Activated CD8-positive, alpha-beta memory T cell treated with anti-CD3 and anti-CD28 coated beads for 1 hour (primary cell): ENCODE measurements at places on chromosomes 5 and 9.

DNA sequence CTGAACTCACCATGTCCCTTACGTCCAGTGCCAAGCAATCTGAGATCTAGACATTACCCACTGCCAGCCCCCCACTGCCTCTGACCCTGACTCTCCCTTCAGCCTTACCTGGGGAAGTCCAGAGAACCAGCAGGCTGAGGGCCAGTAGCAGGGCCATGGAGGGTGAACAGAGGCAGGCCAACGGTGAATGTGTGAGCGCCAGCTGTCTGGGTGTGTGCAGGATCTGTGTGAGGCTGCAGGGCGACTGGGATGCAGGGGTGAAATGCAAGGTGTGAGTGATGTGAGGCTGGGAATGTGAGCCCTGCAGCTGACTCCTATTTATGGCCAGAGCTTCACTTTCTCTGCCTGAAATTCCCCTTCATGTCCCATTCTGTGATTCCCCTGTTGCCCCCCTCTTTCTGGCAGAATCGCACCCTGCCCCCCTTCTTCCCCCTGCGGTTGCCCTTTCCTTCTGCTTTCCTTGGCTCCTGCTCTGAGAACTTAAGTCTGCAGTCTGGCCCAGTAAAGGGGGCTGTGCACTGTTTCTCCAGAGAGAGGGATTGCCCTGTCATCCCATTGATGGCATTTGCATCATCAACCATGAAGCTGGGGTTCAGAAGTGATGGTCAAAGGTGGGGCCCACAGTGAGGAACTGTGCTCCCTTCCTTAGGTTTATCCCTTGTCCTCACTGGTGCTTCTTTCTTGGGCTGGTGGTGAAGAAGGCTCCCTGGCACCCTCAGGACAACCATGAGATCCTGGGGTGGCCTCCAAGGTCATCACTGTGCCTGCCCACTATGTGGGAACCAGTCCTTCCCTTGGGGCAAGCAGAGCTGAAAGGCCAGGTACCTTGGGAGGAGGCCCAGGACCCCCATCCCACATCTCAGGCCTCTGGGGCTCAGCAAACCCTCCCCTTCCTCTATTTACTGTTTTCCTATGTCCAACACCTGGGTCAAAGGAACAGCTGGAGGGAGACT lies at the start of gene CCL19:
Gene CCL19 (minus strand): TSS at position 294 of the 953 bp plus-strand sequence. CDS start 137 bp downstream, at position 157.
- DNase-seq, result no peak

DNA sequence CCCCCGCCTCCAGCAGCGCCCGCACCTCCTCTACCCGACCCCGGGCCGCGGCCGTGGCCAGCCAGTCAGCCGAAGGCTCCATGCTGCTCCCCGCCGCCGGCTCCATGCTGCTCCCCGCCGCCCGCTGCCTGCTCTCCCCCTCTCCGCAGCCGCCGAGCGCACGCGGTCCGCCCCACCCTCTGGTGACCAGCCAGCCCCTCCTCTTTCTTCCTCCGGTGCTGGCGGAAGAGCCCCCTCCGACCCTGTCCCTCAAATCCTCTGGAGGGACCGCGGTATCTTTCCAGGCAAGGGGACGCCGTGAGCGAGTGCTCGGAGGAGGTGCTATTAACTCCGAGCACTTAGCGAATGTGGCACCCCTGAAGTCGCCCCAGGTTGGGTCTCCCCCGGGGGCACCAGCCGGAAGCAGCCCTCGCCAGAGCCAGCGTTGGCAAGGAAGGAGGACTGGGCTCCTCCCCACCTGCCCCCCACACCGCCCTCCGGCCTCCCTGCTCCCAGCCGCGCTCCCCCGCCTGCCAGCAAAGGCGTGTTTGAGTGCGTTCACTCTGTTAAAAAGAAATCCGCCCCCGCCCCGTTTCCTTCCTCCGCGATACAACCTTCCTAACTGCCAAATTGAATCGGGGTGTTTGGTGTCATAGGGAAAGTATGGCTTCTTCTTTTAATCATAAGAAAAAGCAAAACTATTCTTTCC lies 19.3 kb downstream of the CDKN2A start:
- no peak for DNase-seq

GRCh38 chr5:66277981-66278380 lies 133.9 kb downstream of the SREK1 start:
- no peak for DNase-seq

DNA sequence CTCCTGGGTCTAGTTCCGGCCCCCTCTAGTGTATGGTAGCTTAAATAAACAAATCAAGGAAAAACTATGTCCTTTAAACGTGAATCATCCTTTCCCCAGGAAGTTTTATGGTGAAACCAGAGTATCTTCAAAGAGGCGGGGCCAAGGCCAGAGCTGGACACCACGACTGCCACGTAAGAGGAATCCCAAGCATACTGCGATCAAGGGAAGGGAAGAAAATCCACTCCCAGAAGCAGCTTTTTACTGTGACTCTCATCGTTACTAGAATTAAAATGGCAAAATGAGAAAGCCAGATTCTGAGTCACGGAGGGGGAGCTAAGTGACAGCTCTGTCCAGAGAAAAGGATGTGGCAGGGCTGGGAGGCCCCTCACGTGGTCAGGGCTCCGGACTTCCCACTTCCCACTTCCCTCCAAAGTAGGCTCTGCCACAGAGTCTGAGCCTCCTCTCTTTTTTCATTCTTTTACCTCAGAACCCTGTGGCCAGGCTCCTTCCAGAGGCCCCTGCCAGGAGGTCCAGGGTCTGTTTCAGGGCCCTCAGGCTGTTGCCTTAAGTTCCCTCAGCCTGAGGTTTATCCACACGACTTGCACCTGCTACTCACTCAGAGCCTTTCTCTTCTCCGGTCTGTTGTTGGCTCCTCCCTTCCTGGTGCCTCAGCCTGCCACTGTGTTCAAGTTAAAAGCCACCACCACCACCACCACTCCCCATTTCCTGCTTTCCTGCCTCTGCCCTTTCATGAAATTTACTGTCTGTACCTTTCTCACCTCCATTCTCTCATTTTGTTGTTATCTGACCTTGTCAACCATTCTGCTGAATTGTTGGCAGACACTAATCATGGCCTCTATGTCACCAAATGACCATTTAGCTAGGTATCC lies 1.4 kb upstream of the GLRX start:
- no peak for DNase-seq

DNA sequence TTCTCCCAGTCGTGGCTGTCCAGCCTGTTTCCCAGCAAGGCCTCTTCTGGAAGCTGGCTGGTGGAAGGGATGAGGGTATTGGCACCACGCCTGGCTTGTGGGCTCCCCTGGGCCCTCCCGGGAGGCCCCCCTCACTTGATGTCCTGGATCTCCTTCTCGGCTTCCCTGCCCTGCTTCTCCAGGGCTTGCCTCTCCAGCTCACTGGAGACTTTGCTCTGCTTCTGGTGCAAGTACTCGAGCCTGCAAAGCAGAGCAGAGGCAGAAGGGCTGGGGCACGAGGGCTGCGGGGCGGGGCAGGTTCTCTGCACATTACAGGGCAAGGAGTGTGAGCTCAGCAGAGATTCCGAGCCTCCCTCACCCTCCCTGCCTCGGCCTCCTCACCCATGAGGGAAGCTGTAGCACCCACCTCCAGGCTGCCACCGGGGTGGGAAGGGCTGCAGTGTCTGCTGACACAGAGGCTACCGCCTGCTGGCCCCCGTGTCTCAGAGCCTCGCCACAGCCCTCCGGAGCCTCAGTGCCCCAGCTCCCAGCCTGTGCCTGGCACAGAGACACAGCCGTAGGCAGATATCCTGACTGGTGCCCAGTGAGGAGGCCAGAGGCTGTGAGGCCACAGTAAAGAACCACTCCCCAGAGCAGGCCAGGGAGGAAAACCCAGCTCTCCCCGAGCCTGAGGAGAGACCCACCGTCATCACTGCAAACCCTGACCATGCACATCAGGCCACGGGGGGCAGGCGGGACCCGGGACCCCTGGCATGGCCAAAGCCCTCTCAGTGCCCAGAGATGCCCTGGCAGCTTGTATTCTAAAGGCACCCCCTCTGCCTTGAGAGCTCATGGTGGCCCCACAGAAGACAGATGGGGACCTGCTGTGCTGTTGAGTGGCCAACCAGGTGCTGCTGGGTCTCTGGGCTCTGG lies 7.2 kb downstream of the SNAPC4 start:
- DNase-seq, result no peak

DNA sequence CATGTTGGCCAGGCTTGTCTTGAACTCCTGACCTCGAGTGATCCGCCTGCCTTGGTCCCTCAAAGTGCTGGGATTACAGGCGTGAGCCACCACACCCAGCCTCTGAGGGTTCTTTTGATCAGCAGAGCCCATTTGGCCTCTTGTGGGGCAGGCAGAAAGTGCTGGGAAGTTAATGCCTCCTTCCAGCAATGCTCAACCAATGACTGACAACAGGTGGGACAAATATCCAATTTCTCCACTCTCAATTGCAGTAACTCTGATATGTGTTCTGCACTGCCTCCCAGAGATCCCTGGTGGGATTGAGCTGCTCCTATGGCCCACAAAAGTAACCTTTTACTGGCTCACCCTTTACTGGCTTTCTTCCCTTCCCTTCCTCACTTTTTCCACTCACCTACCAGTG lies 79.9 kb upstream of the APC start:
- no peak for DNase-seq

- no peak for DNase-seq
Observed at GRCh38 chr5:180649297-180650039, at the start of gene FLT4. FLT4 (minus strand) TSS chr5:180649600; CDS start chr5:180649545, 55 bp downstream.

DNA sequence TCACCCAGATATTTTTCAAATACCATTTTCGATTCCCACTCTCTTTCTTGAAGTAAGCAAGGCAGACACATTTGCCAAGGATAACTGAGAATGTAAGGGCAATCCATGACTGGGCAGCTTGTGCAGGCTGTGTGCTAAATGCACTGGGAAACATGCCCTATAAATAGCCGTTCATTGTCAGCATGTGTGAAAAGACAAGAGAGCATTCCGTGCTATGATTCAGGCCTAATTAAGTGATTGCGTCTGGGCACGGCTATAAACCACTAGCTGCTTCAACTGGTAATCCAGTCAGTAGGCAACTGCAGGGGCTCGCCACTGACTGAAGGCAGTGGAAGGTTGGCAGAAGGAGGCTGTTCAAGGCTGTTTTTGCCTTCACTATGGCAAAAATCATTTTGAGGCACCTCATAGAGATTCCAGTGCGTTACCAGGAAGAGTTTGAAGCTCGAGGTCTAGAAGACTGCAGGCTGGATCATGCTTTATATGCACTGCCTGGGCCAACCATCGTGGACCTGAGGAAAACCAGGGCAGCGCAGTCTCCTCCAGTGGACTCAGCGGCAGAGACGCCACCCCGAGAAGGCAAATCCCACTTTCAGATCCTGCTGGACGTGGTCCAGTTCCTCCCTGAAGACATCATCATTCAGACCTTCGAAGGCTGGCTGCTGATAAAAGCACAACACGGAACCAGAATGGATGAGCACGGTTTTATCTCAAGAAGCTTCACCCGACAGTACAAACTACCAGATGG lies at the start of gene HSPB3:
Gene HSPB3 (plus strand): TSS at position 287 of the 745 bp plus-strand sequence. CDS start 91 bp downstream, at position 378.
- no peak for DNase-seq

GRCh38 chr5:126531543-126532120 lies 63.4 kb downstream of the ALDH7A1 start:
- DNase-seq, result no peak

GRCh38 chr5:102975045-102975444 lies 144.9 kb downstream of the GIN1 start:
- DNase-seq, result no peak

GRCh38 chr9:112443200-112443599 lies 43.4 kb upstream of the KIAA1958 start:
- DNase-seq, result peak; percentile 2
